Esophagus squamous epithelium (tissue), 5 donors: ENCODE measurements at places on chromosomes 1 and 21.

DNA sequence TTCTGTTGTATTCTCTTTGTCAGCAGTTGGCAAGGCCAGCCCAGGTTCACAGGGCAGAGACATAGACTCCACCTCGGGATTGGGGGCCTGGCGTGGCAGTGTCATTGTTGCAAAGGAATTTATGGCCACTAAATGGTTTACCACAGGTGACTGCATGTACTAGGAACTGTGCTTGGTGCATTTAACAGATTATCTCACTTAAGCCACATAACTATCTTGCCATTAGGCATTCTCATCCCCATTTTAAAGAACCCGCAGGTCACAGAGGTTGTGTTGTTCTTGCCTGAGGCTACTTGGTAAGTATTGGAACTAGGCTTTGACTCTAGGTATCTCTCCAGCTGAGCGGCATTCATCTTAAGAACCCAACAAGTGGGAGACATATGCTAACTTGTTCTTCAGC, 9.7 kb downstream of the TLCD4 start:
- DNase-seq, result no peak

DNA sequence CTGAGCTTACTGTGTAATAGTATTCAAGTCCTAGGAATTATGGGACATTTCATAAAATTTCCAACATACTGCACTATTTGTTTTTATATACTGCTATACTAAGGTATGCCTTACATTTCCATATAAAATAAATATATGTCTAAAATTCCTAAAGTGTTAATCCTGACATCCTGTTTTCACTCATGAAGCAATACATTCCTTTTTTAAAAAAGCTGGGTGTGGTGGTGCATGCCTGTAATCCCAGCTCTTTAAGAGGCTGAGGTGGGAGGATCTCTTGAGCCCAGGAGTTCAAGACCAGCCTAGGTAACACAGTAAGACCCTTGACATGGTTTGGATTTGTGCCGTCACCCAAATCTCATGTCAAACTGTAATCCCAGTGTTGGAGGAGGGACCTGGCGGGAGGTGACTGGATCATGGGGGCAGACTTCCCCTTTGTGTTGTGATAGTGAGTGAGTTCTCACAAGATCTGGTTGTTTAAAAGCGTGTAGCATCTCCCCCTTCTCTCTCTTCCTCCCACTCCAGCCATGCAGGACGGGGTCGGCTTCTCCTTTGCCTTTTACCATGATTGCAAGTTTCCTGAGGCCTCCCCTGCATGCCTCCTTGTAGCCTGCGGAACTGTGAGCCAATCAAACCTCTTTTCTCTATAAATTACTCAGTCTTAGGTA, 5.8 kb downstream of the CDC42BPA start:
- DNase-seq, result no peak

DNA sequence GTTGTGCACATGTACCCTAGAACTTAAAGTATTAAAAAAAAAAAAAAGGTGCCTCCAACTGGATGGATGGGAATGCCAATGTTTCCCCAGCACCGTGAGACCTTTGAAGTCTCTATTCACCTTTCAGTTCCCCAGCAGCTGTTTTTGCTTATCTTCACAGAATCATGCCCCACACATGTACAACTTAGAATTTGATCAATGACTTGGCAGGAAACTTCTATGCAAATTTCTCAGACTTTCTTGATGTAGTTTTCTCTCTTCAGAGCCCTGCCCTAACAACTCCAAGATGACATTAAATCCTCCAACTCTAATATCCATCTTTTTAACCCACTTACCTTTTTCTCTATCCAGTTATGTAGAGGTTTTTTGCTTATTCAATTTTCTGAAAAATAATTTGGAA, 144.3 kb downstream of the PLPPR5 start:
- DNase-seq, result no peak

DNA sequence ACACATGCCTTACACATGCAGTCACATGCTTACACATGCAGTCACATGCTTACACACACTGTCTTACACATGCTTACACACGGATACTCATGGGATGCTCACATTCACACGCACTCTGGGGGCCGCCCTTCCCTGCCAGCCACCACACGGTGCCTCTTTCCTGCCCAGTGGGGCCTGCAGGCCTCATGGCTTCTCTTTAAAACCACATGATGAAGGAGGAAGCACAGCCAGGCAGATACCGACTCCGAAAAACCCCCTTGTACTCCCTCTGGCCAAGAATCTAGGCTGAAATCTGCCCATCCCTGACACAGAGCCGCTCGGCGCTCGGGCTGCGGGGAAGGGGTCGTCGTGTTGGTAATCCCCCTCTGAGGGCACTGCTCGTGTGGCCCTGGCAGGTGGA, 113.0 kb downstream of the PRDM16 start:
- DNase-seq, result no peak

- no peak for DNase-seq
Observed at GRCh38 chr1:220342853-220343252, 70.6 kb upstream of the RAB3GAP2 start.

GRCh38 chr1:47174656-47175020, 15.2 kb downstream of the PDZK1IP1 start:
- no peak for DNase-seq

DNA sequence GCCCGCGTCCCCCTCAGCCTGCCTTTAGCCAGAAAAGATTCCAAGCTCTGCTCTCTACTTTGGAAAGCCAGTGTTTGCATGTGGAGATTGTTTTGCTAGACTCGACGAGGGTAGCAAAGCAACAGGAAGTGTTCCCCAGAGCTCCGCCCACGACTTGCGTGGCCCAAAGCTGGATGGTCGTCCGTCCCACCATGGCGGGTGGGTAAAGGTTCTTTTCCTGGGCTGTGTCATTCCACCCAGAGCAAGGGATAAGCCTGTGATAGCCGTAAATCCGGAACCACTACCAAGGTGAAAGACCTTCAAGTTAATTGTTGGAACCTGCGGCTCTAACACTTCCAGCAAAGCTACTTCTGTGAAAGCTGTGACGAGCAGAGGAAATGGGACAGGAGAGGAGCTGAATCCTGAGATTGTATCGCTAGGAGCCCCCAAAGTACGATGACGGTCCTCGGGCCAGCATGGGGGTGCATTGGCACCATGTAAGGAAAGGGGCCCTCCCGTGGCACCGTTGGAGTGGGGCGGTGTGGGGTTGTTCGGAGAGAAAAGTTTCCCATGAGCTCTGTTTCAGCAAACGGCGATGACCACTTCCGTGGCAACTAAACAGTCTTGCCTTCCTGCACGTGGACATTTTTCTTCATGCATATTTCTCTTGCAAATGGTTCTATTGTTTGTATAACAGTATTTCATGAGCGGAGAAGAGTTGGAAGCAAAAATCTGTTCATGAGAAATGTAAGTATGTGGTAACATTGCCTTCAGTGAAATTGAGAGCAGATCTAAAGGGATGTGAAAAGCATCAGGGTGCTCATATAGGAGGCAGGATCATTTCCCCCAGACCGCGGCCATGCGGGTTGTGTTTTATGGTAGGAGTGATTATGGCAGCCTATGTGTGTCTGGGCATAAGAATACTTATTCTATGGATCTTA, 8.4 kb downstream of the MX2 start:
- no peak for DNase-seq

DNA sequence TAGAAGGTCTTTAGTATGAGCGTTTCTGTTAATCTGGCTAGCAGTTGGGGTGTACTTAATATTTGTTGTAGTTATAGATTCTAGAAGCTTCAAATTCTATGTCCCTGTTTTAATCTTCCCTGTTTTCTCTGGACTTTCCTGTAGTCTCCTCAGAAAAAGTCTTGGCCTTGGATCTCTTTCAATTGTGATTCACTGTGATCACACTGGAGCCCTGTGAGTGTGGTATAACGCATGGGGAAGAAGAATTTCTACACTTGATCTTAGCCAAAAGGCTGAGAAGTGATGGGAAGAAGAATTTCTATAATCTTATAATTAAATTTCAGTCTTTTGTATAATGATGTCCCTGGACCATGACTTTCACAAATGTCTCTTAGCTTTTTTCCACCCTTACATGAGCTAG, 36.7 kb upstream of the COP1 start:
- no peak for DNase-seq

DNA sequence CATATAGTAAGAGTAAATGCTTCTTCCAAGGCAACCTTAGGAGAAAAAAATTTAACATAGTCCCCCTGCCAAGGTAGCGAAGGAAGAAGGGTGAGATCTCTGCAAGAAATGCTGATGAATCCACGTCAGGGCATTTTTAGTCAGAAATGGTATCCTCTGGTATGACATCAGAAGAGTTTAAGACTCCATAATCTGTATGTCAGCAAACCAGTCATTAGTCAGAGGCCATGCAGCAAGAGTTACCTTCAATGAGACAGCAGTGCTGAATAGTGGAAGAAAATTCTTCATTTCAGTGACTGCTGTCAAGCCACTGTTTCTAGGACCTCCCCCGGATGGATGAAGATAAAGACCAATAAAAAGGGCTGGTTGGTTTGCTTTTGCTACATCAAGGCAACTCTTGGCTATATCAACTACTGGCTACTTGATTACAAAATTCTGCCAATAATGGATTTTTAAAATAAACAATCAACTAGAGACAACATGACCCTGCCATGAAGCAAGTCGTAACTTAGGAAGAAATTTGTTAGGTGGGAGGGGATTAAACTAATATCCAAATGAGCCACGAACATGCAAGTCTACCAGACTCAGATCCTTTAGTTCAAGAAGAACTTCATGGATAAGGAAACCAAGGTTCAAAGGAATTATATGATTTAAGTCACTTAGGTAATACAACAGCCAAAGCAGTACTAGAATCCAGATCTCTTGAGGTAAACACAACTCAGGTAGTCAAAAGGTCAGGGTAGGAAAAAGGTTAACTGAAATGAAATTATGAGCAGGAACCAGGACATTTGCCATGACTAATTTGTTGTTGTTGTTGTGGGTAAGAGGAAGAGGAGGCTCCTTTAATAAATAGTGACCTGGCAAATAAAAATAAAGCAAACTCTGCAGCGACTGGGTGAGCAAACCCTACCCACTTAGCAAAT, 25.6 kb upstream of the GUCA2A start:
- no peak for DNase-seq

DNA sequence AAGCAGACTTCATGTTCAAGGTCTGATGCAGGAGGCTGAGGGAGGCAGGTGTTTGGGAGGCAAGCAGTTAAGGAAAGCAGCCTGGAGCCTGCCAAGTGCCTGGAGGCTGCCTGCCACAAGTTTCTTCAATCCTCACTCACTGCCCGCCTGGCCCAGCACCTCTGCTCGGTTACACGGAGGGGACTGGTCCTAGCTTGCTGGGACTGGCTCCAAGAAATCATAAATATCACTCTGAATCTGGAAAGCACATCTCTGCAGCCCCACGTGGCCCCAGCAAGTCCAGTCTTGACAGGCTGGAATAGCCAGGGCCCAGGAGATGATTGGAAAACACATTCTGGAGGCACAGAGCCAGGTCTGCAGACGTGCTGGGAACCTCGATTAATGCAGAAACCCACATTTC, 83.9 kb downstream of the BCAR3 start:
- no peak for DNase-seq

- no peak for DNase-seq
Observed at GRCh38 chr1:179750630-179751029, 7.5 kb downstream of the FAM163A start.

DNA sequence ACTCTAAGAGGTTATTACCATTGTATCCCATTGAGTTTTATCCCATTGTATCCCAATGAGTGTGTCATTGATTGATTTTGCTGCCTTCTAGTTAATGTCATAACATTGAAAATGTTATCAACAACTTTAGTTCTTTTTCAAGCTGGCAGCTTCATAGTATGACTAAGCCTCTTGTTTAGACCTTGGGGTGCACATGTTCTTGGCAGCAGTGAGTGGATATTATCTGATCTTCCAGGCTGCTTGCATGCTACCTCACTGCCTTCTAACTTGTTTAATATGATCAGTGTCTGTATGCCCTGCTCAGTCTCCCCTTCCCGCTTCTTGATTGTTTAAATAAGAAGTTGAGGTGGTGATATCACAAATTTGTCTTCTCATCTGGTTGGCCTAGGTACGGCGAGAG, 24.6 kb downstream of the NTPCR start:
- DNase-seq, result no peak

DNA sequence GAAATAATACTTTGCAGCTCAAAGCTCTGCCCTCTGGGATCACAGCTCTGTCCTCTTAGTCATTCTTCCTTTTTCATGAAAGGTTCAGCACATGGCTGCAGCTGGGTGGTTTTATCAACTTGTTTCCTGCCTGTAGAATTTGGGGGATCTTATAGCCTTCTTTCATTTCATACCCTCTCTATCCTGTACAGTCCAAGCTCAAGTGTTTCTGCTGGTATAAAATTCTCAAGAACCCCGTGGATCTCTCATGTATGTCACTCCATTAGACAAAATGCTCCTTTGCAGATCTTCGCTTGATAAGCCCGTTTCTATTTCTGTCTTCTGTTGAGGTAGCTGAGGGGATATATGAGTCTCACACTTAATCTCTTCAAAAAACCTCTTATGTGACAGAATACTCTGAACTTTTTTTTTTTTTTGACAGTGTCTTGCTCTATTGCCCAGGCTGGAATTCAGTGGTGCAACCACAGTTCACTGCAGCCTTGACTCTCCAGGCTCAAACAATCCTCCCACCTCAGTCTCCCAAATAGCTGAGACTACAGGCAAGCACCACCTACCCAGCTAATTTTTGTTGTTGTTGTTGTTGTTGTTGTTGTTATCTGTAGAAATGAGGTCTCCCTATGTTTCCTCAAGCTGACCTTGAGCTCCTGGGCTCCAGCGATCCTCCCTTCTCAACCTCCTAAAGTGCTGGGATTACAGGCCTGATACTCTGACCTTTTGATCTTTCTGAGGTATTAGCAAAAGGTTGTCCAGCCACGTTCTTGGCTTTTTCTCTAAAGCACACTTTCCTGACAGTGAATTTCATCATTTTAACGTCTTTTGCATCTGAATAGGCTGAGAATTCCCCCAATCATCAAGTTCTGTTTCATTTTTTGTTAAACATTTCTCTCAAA, 24.6 kb upstream of the COL9A2 start:
- no peak for DNase-seq

DNA sequence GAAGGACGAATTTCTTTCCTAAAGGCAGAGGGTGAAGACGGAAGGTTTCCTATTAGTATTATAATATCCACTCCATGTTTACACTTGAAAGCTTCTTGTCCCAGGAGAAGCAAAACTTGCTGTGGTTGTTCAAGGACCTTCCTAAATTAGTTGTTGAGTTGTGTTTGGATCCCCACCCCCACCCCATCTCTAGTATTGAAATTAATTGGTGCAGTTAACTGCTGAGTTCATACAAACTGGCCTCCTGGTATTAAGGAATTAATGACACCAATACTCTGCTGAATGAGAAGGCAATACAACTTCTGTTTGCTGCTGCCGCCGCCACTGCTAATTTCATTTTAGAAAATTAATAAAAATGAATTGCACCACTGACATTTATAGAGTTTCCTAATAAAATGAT, 308.8 kb downstream of the CAMTA1 start:
- no peak for DNase-seq
